ENCODE measurements at places on chromosomes 4 and X.

DNA sequence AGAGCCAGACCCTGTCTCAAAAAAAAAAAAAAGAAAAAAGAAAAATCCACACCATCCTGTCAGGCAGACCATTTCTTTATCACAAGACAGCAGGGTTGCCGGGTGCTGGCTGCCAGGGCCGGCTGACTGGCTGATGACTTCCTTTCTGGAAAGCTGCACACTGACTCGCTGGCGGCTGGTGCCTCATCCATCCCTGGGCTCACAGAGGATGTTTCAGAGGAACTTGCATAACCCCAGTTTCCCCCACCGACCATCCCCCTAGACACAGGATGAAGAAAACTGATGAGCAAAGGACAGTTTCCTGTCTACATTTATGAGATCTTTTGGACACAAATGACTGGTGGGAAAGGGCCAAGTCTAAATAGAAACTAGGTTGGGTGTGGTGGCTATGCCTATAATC lies 14.1 kb downstream of the HPSE start:
- no peak for DNase-seq

- no peak for DNase-seq
These were observed 186.4 kb downstream of the PPP4R3C start for GRCh38 chrX:27276751-27277150.

DNA sequence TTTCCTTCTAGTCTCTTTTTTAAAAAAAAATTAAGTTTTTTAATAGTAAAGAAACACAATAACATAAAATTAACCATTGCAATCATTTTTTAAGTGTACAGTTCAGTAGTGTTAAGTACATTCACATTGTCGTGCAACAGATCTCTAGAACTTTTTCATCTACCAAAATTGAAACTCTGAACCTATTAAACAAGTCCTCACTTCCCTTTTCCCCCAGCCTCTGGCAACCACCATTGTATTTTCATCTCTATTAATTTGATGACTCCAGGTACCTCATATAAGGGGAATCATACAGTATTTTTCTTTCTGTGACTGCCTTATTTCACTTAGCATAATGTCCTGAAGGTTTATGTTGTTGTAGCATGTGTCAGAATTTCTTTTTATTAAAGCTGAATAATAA lies 31.8 kb downstream of the MSL3 start:
- DNase-seq = no peak

DNA sequence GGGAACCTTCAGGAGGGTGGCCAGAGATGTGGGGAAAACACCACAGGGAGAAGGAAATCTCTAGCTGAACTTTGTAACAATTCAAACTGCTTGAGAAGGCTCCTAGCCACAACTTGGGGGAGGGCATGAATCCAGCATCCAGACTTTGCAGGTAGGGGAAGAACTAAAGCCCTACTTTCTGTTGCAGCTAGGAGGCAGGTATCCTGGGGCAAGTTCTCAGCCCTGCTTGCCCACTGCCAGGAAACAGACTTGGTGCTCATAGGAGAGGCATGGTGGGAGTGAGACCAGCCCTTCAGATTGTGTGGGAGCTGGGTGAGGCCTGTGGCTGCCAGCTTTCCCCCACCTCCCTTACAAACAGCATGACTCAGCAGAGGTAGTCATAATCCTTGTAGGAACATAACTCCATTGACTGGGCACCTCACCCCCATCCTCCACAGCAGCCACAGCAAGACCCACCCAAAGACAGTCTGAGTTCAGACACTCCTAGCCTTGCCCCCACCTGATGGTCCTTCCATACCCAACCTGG lies 209.5 kb upstream of the CPEB2 start:
- no peak for DNase-seq

- DNase-seq = no peak
These were observed 1.0 kb upstream of the CLDN22 start for GRCh38 chr4:183321079-183321478.

DNA sequence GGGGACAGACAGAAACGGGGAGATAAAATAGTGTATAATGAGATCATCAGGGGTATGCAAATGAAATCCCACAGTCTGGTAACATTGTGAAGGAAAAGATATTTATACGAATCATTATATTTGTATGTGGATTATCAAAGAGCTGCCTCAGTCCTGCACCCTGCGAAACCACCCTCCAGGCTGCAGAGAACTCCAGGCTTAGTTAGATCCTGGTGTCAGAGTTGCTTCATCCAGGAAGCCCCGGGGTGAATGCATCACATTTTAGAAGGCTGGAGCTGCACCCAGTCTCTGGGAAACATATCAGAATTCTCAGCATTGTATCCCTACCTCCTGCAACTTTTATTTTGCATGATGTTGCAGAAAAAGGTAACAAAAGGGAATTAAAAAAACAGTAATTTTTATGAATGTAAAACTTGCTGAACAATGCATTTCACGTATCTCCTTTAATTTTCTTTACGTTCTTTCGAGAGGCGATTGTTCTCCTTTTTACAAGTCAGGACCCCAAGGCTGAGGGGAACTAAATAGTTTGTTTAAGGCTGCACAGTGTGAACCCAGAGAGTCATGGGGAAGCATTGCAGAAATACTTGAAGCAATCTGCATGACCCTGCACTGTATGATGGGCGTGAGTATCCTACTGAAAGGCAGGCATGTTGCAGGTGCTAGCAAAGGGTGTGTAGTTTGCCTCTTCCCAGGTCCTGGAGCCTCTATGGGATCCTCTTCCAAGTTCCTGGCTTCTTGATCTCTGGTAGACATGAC lies 299.5 kb upstream of the CLNK start:
- DNase-seq = no peak

DNA sequence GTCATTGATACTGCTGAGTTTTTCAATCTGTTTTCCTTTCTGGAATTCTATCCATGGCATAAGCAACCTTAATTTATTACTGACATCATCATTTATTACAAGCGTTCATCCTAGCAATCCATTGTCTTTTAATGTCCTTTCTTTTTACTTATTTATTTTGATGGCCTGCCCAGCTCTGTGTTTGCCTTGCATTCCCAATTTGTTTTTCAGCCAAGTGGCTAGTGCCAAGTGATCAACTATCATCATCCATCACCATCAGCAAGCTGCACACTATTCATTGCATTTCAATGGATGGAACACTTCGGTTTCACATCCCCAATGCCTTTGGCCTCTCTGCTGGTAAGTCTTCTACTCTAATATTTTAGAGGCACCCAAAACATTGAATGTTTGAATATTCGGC lies 831.7 kb upstream of the EPHA5 start:
- no peak for DNase-seq

- DNase-seq = no peak
These were observed 28.9 kb downstream of the ARFIP1 start for GRCh38 chr4:152808670-152809069.

DNA sequence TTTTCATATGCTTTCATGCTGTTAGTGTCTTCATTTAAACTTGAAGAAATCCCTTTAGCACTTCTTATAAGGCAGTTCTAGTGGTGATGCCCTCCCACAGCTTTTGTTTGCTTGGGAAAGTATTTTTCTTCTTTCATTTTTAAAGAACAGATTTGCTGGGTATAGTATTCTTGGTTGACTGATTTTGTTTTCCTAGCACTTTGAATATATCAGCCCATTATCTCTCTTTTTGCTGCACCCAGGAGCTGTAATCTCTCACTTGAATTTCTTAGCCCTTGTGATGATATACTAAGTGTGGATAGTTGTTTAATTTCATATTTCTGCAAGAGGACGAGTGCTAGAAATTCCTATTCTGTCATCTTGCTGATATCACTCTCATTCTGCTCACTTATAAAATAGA lies 283.7 kb downstream of the GPAT3 start:
- DNase-seq = no peak

DNA sequence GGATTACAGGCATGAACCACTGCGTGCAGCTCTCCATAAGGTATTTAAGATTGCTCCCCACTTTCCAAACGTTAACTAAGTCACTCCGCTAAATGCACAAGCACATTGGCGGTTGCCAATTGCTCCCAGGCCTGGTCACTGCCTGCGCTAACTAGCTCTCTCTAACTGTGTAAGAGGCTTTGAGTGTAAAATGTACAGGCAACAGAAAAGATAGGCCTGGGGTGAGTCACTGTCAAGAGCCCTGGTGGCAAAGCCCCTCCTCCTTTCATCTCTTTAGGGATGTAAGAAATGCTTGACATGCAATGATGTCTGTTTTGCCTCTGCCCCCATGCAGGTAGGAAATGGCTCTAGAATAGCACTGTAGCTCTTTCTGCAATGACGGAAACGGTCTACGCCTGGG lies 329.7 kb upstream of the GATB start:
- no peak for DNase-seq

DNA sequence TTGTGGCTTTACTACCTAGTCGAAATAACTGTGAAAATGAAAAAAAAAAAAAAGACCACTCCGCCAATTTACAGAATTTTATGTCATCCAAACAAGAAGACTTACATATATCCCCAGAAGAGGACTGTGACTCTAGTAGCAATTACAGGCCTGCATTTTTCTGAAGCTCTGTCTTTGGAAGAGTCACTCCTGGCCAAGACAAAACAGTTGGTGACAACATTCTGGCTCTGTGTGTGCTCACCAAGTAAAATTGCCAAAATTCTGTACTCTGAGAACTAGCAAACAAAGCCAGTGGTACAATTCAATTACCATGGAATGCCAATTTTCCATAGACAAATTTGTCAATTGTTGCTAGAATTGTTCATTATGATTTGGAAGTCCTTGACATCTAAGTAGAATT lies 311.1 kb downstream of the PDGFC start:
- no peak for DNase-seq

- peak; percentile 12 for DNase-seq
These were observed 323.6 kb downstream of the BCOR start for GRCh38 chrX:39773923-39774773.

DNA sequence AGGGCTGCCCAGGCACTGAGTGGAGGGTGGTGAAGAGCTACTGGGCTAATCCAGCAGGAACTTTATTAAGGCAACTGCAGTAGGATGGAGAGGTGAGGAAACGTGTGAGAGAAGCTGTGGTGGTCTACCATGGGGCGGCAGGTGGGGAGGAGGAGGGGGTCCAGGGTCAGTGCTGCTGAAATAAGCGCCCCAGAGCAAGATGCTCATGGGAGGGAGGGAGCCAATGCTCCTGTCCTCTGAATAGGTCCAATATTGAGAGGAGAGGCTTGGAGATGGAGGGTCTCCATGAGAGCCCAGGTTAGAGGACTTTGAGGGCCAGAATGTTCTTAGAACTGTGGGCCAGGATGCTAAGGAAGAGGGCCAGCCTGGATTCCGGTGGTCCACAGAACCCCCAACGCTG lies 35.2 kb downstream of the EVC start:
- no peak for DNase-seq

GRCh38 chr4:88975958-88976774 lies 80.8 kb downstream of the FAM13A start:
- no peak for DNase-seq

DNA sequence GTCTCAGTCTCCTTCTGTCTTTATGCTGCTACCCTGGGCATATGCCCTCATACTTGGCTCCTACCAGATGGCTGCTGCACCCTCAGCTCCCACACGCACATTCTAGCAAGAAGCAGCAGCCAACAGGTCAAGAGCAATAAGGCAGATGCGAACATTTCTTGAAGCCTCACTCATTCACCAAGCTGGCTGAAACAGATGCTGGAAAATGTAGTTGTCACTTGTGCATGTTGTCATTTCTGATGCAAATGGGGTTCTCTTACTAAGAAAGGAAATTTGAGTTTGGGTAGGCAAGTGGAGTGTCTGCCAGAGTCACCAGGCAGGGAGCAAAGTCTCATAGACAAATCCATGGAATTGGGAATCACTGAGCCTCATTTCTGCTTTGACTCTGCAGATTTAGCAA lies 57.4 kb upstream of the SORBS2 start:
- DNase-seq = no peak

DNA sequence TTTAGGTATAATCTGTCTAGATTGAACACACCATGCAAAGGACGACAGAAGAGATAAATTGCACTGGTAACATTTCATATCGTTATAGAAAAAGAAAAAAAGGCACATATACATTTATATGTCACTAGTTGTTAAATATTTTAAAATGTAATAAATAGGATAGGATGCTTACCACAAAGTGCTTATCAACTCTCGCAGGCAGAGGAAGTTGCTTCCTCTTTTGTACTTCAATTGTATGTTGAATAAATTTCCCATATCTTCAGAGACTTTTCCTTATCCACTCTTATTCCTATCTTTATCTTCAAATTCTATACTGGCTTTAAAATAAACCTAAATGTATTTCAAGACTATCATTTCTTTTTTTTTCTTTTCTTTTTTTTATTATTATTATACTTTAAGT lies 163.3 kb upstream of the SPOCK3 start:
- DNase-seq = no peak
